ENCODE measurements at places on chromosomes 11 and 22.

- no peak for DNase-seq
These were observed 8.7 kb upstream of the OR4B1 start for GRCh38 chr11:48207881-48208280.

DNA sequence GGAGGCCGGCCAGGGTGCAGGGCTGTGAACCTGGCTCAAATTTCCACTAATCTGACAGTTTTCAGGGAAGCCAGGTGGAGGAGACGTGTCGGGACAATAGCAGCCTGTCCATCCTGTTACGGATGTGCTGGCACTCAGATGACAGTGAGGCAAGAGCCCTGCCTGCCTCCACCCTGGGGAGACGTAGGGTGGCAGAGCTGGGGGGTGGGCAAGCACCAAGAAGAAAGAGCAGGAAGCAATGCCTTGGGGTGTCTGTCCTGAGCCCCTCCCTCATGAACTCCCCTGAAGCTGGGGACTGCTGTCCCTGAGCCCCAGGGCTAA lies 10.0 kb upstream of the TRIM29 start:
- no peak for DNase-seq

GRCh38 chr11:132541794-132542193 lies 990.5 kb downstream of the OPCML start:
- no peak for DNase-seq

DNA sequence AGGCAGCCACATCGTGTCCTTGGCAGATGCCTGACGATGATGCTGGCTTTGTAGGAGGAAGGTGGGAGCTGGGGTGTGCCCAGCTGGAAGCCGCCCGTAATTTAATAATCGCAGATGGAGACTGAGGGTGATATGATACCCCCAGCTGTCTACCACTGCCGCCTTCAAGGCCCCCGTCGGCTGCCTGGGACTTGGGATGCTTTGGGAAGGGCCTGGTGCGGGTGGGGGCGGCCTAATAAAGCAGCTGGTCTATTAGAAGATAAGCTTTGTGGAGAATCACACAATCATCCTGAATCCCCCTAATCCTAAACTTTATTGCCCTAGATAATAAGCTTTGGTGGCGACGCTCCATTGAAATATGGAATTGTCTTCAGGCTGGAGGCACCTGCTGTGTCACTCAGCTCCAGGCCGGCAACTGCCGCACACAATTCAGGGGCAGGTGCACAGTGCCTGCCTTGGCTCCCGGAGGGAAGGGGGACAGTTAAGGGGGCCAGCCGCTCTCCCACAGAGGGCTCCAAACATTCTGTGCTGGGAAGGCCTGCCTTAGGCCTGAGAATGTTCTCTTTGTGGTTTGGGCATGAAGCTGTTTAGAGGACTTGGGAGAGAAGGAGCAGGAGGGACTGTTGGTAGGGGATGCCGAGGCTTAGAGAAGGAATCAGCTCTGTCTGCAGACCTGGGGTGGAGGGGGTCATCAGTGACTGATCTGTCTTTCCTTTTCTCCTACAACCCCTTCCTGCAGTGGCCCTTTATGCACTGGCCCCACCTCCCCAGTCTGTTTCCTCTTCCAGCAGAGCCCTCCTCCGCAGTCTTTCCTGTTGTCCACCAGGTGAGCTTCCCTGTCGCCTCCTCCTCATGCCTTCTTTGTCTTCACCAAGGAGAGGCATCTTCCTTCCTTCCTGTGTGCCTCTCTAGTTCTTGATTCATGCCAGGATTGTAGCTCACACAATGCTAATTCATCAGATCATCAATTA lies 65.3 kb downstream of the ARL14EP start:
- no peak for DNase-seq

GRCh38 chr22:27391092-27391770 lies 410.3 kb downstream of the MN1 start:
- no peak for DNase-seq

DNA sequence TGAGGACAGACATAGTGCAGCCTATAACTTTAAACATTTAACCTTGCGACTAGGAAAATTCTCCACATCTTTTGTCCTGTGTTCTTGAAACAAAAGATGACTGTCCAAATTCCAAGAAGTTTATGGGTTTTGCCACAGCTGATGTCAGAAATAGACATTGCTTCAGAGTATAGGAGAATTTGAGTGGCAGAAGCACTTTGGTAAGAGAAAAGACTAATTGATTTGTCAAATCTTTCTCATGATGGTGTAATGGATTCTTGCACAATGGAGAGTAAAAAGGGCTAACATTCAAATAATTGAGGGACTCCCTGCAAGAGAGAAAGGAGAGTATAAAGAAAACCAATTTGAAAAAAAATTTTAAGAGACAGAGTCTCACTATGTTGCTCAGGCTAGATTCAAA lies 25.3 kb downstream of the C11orf58 start:
- no peak for DNase-seq

GRCh38 chr22:40660730-40661129 lies 18.6 kb upstream of the MCHR1 start:
- DNase-seq: no peak

GRCh38 chr22:47453049-47453448 lies 690.6 kb downstream of the TBC1D22A start:
- no peak for DNase-seq

DNA sequence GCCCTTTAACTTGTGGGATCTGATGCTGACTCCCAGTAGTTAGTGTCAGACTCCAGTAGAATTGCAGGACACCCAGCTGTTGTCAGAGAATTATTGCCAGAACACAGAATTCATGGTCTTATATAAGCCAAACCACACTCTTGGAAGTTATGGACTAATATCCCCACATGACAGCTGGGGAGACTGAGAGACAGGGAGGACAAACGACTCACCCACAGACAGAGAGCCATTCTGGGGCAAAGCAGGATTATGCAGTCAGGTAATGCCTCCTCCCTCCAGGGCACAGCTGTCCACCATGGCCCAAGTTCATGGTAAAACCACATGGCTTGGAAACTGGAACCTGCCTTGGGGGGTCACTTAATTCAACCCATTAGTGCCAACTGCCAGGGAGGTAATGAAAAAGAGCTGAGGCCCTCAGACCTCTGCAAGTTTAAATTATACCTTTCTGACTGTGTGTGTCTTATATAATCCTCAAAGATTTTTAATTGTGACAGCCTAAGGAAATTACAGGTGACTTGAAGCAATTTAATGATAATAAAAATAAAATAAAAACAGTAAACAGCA lies 299.5 kb downstream of the BUD13 start:
- DNase-seq: no peak

GRCh38 chr11:66022401-66023185 lies 3.7 kb downstream of the CATSPER1 start:
- no peak for DNase-seq

DNA sequence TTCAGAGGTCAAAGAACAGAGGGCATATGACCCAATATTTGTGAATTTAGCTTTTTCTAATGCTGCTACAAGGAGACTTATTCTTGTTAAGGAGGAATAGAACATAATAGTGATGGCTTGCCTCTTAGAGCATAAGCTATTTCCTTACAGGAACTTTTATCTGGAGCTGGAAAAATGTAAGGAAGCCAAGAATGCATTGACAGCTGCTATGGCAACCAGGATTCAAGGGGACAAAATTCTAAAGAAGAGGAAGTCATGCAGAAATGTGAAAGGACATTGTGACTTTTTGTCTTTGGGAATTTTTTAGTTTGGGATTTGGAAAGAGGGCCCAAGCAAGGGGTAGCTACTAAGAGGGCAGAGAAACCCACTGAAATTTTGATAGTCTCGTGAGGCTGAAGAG lies 51.1 kb downstream of the EHF start:
- DNase-seq: no peak

DNA sequence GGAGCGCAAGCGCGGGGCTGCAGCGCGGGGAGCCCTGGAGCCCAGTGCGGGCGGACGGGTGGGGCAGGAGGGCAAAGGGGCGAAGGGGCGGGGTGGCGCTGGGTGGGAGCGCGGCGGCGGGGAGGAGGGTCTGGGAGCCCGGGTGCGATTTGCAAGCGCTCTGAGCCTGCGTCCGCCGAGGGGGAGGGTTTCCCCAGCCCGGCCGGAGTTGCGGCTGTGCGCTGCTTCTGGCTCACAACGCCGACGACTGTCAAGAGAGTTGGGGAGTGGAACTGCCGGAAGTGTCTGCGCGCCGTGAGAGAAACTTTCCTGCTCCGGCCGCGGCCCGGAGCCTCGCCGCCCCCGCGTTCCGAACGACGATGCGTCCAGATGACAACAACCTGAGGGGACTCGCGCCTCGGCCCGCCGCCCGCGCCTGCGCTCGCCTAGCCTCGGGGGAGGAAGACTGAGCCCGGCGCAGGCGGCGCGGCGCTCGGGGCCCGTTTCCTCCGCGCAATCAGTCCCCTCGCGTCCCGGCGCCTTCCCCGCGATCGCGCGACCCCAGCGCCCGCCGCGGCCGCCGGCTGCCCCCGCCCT lies at the start of gene ARHGAP42:
Gene ARHGAP42, plus strand, starts transcription at position 235 of the 576 bp plus-strand sequence. CDS start 391 bp downstream, outside the sequence.
- peak; percentile 19 for DNase-seq

DNA sequence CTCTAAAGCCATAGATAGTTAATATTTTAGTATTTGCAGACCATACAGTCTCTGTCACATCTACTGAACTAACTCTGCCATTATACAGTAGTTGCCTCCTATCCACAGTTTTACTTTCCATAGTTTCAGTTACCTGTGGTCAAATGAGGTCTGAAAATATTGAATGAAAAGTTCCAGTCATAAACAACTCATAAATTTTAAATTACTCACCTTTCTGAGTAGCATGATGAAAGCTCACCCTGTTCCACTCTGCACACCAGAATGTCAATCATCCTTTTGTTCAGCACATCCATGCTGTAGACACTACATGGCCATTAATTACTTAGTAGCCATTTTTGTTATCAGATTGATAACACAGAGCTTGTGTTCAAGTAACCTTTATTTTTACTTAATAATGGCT lies 51.7 kb upstream of the ME3 start:
- no peak for DNase-seq

- no peak for DNase-seq
These were observed 4.8 kb upstream of the XKR3 start for GRCh38 chr22:16829985-16830384.

DNA sequence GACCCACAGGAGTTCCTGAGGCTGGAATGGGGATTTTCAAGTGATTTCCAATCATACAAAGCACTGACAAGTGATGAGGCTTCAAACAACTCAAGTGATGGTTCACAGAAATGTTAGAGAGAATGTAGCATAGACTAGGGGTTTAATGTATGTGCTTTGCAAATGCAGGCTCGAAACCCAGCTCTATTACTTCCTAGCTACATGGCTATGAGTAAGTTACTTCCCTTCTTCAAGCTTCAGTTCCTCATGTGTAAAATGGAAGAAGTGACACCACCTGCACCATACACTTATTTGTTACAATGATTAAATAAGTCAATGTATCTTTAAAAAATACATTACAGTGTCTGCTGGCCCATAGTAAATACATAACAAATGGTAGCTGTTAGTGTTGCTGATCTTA lies 139.8 kb downstream of the CCDC81 start:
- no peak for DNase-seq

- DNase-seq: no peak
These were observed 125.1 kb downstream of the BCR start for GRCh38 chr22:23305321-23305910.

- DNase-seq: no peak
These were observed 41.0 kb downstream of the CSF2RB start for GRCh38 chr22:36954251-36955014.

DNA sequence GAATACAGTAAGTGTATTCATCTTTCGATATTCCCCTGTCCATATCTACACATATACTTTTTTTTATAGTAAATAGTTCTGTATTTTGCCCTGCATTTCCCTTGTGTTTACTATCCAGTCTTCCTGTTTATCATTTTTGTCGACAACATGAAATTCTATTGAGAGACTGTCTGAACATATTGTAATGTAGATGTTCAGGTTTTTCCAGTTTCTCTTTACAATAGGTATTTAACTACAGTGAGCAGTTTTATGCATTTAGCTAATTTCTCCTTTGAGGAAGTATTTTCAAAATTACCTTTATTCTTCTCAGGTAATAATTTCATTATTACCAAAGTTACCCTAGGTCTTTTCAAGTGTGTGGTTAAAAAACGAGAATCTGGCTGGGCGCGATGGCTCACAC lies 16.7 kb downstream of the PIK3IP1 start:
- DNase-seq: no peak

DNA sequence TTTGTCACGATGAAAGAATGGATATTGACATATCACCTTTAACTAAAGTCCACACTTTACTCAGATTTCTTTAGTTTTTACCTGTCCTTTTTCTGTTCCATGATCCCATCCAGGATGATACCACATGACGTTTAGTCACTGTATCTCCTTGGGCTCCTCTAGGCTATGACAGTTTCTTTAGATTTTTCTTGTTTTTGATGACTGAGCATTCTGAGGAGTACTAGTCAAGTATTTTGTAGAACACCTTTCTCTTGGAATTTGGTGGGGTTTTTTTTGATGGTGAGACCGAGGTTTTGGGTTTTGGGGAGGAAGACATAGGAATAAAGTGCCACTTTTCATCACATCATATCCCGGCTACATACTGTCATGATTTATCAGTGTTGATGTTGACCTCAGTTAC lies 4.0 kb downstream of the LDHAL6A start:
- DNase-seq: no peak

- DNase-seq: no peak
These were observed 3.1 kb downstream of the TMEM25 start for GRCh38 chr11:118533769-118534729.

GRCh38 chr11:131027491-131027890 lies 111.2 kb upstream of the SNX19 start:
- DNase-seq: no peak

- DNase-seq: no peak
These were observed 75.4 kb upstream of the RCN1 start for GRCh38 chr11:32015427-32015826.

- no peak for DNase-seq
These were observed 5.4 kb downstream of the PI4KA start for GRCh38 chr22:20853236-20853660.

- peak; percentile 51 for DNase-seq
These were observed 20.8 kb upstream of the LMO2 start for GRCh38 chr11:33912405-33913361.

- DNase-seq: peak; percentile 89
These were observed 1.7 kb upstream of the GAB2 start for GRCh38 chr11:78419327-78419726.
